ENCODE measurements at places on chromosomes 6 and 20.

DNA sequence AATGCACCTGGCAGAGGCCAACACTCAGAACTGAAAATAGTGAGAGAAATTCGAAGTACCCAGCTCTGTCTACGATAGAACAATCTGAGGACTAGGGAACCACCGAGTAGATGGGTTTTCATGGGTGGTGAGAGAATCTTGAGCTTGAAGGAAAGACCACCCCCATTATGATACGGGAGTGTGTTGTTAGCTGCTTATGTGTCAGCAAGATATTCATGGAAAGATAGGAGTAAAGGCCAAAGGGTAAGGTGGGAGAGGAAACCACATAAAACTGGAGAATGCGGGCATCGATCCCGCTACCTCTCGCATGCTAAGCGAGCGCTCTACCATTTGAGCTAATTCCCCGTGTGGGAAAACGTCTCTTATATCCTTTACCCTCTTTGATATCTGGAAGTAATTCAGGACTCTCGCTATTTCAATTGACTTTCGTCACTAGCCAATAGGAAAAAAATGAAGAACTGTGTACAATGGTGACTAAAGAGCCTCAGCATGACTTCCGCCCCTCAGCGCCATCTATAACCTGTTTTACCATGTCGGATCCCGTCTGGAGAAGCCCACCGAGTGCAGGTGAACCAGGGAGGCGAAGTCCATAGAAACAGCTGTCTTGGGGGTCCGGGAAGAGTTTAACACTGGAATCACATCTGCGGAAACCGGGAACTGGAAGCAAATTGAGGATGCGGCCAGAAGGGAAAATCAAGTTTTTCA, 25.0 kb upstream of the ABT1 start:
- no peak for DNase-seq

DNA sequence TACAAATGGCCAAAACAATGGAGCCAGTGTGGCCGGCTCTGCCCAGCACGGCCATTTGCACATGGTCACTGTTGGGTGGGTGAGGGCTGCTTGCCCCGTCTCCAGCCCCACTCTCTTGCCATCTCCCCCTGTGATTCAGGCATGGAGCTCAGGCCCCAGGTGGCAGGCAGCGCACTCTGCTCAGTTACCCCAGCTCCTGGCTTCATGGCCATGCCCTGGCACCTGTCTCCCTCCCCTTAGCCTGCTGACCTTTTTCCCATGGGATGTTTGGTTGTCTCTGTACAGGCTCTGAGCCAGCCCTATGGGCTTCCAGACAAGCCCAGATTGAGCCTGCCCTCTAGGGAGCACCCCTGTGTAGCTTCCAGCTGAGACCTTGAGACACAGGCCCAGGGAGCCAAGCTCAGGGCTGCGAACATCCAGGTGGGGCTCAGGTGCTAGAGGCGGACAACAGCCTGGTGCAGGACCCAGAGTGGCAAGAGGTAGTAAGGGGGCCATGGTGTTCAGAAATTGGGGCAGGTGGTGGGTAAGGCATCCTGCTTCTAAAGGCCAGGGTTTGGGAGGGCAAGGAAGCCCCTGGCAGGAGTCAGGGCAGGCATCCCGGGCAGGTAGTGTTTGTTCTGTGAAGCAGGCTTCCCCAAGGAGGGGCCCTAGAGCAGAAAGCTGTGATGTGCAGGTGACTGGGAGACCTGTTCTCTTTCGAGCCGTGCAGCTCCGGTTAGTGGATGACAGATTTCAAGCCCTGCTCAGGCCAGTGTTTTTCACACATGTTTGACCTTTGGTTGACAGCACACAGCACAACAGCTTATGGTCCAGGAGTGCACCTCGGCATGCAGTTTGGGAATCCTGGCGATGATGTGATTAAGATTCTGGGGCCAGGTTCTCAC, 17.7 kb downstream of the SYNJ2 start:
- no peak for DNase-seq

GRCh38 chr6:129393654-129394053, 316.3 kb downstream of the ARHGAP18 start:
- DNase-seq = no peak

DNA sequence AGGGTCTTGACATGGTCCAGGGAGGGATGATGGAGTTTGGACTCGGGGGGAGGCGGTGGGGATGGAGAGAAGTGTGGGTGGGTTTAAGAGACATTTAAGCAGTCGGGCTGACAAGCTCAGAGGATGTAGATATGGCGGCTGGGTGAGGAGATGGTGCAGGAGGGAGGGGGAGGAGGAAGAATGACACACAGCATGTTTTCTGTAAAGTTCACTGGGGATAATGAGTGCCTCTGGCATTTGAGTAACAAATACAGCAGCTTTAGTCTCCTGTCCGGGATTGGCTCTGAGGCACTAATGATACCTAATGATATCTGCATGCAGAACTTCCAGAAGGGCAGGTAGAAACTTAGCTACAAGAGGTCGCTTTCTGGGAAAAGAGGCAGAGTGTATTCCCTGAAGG, 107.8 kb downstream of the DHX35 start:
- no peak for DNase-seq

- no peak for DNase-seq
Measured at GRCh38 chr20:31706607-31707257, 15.9 kb downstream of the BCL2L1 start.

- DNase-seq = no peak
Measured at GRCh38 chr6:26045065-26045927, 41.9 kb upstream of the HFE start.

GRCh38 chr6:12112540-12113189, 100.6 kb downstream of the HIVEP1 start:
- no peak for DNase-seq

- no peak for DNase-seq
Measured at GRCh38 chr6:162271922-162272321, 455.6 kb downstream of the PRKN start.

DNA sequence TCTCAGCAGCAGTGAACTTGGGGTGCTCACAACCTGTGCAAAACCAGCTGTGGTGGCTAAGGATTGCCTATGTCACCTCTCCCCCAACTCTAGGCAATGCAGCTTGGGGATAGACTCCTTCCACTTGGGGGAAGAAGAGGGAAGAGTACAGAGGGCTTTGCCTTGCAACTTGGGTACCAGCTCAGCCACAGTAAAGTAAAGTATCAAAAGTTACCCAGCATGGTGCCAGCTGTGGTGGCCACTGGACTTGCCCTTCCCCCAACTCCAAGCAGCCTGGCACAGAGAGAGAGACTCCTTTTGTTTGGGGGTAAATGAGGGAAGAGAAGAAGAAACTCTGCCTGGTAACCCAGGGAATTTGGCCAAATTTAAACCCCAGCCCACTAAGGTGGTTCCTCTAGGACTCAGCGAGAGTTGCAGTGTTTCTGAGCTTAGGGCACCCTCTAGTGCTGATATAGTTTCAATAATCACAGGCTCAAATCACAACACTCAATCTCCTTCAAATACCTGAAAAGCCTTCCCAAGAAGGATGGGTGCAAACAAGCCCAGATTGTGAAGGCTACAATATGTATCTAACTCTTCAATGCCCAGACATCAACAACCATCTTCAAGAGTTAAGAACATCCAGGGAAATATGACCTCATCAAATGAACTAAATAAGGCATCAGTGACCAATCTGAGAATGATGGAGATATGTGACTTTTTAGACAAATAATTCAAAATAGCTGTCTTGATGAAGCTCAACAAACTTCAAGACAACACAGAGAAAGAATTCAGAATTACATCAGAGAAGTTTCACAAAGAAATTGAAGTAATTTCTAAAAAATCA, 7.6 kb upstream of the DEFB129 start:
- no peak for DNase-seq

DNA sequence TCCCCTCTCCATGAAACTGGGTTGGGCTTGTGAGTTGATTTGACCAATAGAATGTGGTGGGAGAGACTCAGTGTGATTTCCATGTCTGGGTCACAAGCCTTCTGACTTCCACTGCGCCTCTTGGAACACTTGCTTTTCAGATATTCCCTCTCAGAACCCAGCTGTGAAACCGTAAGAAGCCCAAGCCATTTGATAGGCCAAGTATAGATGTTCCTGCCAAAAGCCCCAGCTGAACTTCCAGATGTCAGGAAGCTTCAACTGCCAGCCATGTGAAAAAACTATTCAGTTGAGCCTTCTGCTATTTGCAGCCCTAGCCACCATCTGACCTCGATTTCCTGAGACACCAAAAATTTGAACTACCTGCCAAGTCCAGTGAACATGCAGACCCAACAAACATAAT, 387.8 kb upstream of the GJE1 start:
- DNase-seq = no peak

- no peak for DNase-seq
Measured at GRCh38 chr6:136129365-136129764, 120.7 kb downstream of the MTFR2 start.

- no peak for DNase-seq
Measured at GRCh38 chr6:23224540-23224939, 655.2 kb downstream of the HDGFL1 start.

DNA sequence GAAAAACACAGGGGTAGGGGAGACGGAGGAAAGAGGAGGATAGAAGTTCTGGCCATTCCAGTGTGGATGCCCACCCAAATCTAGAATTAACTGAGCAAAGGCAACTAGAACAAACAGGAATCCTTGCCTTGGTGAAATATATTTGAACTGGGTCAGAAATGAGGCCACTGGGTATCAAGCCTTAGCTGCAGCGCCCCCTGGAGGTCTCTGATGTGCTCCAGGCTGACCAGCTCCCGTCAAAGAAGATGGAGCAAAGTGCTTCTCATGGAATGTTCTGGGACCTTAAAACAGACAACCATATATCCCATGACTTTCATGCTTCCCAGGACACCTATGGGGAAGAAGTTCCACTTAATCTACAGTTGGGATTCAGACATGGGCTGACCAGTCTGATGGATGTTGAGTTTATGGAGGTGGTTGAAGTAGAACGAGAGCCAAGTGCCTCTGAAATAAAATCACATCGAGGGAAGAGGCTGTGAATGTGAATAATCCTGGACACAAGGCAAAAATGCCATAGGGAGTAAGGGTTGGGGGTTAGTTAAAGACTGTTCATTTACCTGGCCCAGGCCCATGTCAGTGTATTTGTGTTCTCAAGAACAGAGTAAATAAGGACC, 50.4 kb downstream of the HLA-DPB1 start:
- DNase-seq = peak; percentile 21

DNA sequence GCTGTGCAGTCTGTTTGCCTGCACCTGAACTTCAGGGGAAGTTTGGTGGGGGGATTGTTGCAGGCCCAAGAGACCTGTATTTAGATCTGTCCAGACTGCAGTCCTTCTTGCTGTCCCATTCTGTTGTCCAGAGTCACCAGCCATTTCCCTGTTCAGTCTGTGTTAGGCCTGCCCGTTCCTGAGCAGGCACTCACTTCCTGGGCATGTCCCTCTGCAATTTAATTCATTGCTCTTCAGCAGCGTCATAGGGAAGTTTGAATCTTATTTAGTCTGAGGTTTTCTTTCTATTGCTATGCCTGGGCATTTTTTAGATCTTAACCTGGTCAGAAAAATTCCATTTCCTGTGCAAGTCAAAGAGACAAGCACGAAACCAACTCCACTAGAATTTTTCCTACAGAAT, 190.2 kb downstream of the DTNBP1 start:
- DNase-seq = no peak

GRCh38 chr6:169387809-169388383, 134.2 kb upstream of the THBS2 start:
- DNase-seq = no peak

DNA sequence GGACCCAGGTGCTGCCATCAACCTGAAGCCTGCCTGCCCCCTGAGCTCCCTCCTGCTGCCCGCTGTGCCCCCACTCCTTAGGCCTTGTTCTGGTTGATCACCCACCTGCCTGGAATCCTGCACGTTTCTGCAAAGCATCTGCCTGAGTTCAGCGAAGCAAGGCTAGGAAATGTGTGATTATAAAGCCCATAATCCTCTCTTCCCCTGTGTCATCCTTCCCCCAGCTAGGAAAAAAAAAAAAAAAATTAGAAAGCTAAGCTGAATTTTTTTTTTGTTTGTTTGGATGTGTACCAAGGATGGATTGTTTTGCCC, 93.2 kb downstream of the FOXA2 start:
- DNase-seq = no peak

- DNase-seq = no peak
Measured at GRCh38 chr6:166566026-166567011, 20.2 kb downstream of the RAMACL start.

DNA sequence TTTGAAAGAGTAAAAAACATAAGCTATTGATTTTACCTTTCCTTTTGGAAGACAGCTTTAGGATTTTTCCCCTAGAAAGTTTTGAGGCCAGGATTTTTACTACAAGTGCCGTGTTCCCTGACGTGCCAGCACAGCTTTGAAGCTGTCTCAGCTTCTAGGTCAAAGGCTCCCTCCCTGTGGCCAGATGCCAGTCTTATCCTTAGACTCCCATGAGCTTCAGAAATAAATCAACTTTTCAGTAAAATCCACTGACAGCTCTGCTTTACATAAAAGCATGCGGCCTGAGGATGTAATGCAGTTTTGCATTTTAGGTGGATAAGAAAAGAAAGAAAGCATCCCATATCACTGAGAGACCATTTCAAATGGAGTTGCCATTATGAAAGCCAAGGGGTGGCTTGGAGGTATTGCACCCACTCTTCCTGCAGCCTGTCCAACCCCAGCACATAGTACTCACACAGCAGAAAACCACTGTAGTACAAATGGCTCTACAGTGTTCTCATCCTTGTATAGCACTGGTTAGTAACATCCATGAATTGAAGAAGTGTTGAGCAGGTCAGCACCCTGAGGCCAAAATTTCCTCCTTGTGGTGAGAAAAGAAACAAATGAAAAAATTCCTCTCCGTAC, 15.2 kb upstream of the ATXN1 start:
- DNase-seq = no peak

DNA sequence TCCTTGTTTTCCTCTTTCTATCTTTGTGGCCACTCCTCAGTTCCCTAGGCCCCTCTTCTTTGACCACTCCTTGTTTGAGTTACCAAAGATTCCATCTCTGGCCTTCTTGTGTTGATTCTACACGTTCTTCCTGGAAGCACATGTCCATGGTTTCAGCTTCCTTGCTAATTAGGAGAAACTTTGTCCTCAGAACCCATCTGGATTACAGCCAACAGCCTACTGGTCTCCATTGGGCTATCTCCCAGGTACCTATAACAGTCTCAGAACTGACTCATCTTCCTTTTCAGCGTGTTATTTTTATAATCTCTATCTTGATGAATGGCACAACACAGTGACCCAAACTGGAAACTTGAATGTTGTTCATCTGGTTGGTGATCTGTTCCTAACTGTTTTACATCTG, 17.5 kb downstream of the PTPRA start:
- no peak for DNase-seq

GRCh38 chr6:149925974-149926777, 3.3 kb upstream of the RAET1G start:
- DNase-seq = no peak

GRCh38 chr6:17712576-17712975, 5.9 kb upstream of the NUP153 start:
- no peak for DNase-seq

DNA sequence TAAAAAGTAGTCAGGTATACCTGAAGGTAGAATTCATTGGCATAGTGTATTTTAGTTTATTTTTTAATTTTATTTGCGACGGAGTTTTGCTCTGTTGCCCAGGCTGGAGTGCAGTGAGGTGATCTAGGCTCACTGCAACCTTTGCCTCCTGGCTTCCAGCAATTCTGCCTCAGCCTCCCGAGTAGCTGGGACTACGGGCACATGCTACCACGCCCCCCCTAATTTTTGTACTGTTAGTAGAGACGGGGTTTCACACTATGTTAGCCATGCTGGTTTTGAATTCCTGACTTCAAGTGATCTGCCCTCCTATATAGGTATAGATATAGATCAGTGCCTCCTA, 102.8 kb upstream of the PRSS16 start:
- DNase-seq = no peak
